ENCODE measurements at places on chromosomes 13 and 19.
A peak's percentile ranks its signal among the peaks of the same experiment; 100 is the strongest.

GRCh38 chr19:2883686-2884439 is 16.7 kb downstream of the ZNF556 start:
- DNase-seq, result no peak

DNA sequence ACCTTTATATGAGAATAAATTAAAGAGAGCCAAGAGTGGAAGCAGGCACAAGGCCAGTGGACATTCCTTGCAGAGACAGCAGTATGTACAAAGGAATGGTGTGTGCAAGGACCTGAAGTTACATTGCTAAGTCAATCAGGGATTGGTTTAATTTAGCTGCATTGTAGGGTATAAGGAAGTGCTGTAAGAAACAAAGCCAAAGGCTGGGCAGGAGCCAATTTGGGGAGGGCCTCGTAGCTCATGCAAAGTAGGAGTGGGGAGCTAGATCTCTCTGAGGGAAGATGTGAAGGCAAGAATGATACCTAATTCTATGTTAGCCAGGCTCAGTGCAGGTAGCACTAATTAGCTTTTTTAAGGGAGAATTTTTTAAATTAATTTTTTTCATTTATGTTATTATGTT is 76.7 kb downstream of the SLAIN1 start:
- DNase-seq, result no peak

DNA sequence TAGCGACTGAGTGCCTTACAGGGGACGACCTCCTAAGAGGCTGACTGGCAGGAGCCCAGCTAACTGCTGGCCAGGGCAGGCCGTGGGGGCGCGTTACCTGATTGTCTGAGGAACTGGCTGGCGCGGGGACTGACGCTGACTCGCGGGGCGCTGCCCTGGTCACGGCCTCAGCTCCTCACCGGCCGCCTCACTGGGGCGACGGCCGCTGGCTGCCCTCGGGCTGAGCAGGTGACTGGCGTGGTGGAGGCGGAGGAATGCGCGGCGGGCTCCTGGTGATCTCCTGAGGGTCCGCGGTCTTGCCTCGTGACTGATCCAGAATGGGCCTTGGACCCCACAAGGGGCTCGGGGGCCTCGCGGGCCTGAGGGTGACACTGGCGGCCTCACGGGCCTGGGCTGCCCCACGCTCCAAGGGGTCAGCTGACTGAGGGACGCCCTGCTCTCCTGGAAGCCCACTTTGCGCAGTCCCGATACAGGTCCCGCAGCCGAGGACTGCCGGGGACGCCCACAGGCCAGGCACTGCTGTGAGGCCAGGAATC is 39.3 kb downstream of the SIGLEC7 start:
- no peak for DNase-seq

- DNase-seq, result no peak
Measured at GRCh38 chr19:57327993-57328392, 7.7 kb downstream of the ZNF543 start.

DNA sequence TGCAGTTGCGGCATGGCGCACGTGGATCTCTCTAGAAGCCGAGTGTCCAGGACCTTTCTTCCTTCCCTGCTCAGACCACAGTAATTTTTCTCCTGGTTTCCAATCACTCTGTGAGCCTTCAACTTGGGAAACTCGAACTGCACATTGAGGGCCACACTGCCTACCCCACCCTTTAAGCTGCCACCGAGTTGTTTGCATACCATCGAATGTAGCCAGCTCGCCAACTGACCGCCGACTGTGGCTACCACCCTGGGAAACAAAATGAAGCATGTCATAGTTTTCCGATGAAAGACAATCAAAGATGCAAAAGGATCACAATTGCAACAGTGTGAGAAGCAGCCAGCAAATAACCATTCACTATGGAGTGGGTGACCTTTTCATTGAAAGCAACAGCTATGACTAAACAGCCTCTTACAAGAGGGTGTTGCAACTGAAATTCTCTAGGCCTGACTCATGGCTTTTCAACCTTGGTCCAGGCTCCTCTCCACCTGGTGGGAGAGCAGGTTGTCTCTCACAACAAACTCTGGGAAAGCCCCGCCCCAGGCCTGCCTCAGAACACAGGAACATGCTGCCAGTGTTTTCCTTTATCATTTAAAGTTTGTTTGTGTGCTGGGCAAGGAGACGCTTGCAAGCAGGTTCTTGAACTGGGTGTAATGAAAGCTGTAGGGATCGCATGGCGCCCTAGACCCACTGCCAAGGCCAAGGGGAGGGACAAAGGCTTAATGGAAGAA is 141.7 kb upstream of the SERP2 start:
- DNase-seq, result no peak

- no peak for DNase-seq
Measured at GRCh38 chr13:97809576-97809975, 143.9 kb upstream of the IPO5 start.

DNA sequence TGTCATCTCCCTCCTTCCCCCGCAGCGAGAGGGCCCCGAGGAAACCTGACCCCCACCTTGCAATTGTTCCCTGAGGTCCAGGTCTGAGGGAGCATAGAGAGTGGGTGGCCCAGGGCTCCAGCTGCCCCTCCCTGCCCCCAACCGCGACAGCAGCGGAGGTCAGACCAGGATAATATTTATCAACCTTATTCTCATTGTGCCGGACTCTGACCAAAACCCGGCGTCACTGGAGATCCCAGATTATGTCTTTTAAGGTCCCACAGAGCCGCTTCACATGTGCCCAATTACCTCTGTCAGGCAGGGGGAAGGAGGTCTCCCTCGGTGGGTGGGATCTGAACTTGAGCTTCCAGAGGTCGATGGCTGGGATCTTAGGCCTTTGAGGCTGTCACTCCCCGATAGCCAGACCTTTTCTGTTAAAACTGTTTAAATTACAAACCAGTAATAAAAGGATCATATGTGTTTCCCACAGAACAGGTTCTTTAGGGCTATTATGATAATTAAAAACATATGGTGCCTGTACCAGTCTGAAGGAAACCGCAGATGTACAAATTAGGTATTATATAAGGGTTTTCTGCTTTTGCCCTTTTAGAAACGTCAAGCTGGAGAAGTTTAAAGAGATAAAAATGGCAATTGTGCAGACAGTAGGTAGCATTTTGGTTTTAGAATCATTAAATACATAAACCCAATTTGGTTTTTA is 195.5 kb downstream of the ZNF536 start:
- no peak for DNase-seq

DNA sequence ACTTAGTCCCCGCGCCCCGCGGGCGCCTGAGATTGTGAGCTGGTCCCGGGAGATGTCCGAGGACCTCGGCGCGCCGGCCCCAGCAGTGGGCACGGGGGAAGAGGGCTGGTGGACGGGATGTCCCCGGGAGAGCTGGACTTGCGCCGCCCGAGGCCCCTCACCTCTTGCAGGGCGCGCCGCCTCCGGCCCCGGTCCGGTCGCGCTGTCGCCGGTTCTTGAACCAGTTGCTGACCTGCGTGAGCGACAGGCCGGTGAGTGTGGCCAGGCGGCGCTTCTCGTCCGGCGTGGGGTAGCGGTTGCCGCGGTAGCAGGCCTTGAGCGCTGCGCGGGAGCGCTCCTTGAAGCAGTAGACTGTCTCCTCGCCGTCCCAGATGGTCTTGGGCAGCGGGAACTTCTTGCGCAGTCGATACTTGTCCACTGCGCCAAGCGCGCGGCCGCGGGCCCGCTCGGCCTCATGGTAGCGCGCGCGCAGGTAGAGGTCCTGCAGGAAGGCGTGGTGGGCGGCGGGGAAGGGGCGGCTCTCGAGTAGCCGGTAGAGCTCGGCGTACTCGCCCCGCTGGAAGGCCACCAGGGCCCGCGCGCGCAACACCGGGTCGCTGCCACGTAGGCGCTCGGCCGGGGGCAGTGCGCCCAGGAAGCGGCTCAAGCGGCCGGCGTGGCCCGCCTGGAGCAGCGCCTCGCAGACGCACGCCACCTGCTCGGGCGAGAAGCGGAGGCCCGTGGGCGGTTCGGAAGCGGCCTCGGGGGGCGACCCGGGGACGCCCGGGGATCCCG is 984 bp downstream of the SIX5 start:
- DNase-seq, result no peak

GRCh38 chr13:27455331-27455855 is 5.0 kb upstream of the MTIF3 start:
- DNase-seq, result no peak

DNA sequence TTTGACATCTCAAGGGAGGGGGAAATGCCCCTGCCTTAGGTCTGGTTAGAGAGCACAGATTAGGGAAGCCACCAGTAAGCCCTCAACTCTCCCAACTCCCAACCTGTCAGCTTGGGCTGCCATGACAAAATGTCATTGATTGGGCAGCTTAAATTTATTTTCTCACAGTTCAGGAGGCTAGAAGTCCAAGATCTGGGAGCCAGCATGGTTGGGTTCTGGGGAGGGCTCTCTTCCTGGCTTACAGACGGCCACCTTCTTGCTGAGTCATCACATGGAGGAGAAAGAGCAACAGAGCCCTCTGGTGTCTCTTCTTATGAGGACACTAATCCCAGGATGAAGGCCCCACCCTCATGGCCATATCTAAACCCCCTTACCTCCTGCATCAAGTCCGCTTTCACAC is 24.2 kb downstream of the C19orf12 start:
- DNase-seq, result peak; percentile 52

DNA sequence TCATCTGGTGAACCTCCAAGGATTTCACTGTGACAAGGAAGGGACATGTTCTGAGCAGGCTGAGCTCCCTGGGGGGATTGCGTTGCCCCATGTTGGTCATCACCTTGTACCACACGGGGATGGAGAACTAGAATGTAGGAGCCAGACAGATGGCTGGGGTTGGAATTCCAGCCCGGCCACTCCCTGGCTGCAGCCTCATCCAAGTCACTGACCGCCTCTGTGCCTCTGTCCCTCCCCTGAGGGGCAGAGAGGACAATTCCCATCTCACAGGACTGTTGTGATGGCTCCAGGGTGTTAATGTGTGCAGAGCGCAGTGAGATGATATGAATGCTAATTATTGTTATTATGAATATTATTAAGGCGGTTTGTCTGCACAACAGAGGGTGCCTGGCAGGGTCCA is 24.1 kb downstream of the ADGRL1 start:
- DNase-seq, result no peak

DNA sequence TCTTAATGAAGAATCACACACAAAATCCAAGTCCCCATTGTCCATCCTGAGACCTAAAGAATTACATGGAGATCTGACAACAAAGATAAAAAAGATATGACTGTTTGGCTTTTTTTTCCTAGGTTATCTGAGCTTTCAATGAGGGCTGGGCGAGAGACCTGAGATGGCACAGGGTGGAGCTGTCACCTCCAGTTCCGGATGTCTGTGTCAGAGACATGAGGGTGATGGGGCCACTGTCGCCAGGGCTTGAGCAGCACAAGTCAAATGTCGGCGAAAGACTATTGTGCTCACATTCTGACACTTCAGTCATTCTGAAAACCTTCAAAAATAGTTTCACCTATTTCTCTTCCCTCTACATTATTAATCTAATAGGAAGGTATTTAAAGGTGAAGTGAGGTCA is 65.7 kb downstream of the SLC7A1 start:
- DNase-seq, result no peak

DNA sequence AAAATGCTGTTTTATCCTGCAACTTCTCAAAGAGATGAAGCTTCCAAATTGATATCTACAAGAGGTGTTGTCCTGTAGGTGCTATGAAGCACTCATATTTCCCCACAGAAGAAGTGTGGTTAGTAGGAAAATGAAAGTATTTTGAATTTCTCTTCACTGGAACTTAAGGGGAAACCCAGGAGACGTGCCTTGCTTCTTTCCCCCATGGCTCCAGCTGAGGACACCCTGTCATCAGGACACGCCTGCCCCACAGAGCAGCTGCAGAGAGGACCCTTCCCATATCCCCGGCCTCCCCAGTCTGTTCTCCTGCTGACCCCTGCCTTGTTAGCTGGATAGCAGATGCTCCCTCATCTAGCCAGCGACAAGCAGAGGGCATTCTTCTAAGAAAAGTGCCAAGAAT is 371.3 kb downstream of the COG6 start:
- DNase-seq, result no peak

DNA sequence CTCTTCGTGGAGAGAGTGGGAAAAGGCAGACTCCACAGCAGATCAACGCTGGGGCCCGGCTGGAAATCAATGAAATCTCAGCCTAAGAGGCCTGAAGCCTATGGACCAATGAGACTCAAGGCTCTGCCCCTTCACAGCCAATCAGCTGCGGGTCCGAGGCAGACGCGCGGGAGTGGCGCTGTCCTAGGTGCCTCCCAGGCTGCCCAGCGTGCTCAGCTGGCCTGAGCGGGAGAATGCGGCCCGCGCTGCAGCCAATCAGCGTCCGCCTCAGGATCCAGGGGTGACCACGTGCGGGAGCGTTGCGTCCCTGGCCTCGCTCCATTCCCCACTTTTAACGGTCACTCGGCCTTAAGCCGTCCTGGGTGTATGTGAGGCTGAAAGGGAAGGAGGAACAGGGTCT is at the start of gene ZBTB32:
Gene ZBTB32 (plus strand): TSS at position 341 of the 400 bp plus-strand sequence. CDS start 10,069 bp downstream, outside the sequence.
- no peak for DNase-seq
